Nasal cavity respiratory epithelium epithelial cell of viscerocranial mucosa (primary cell): ENCODE measurements at places on chromosomes 6 and 20. TPM values are rescaled to one million over a fixed set of nuclear protein-coding genes. Genes with fewer than 3 reads are reported as not detected.

The BCAS4 gene
- 6.5 and 13.2 TPM in 2 replicates for total RNA-seq

The CLDN20 gene
- not detected in 2 replicates for total RNA-seq

The GLP1R gene
- not detected in 2 replicates for total RNA-seq

The CD40 gene
- total RNA-seq, result 5.1 and 13.8 TPM in 2 replicates

The FOXO3 gene
- 42.4 and 56.5 TPM in 2 replicates for total RNA-seq

The CDH4 gene
- 8.9 and 20.5 TPM in 2 replicates for total RNA-seq

The MACROD2 gene
- 1.4 and 4.3 TPM in 2 replicates for total RNA-seq

The SLC26A8 gene
- not detected in 2 replicates for total RNA-seq
